ENCODE measurements at places on chromosomes 13 and 19. TPM values are rescaled to one million over a fixed set of nuclear protein-coding genes. Genes with fewer than 3 reads are reported as not detected.

DNA sequence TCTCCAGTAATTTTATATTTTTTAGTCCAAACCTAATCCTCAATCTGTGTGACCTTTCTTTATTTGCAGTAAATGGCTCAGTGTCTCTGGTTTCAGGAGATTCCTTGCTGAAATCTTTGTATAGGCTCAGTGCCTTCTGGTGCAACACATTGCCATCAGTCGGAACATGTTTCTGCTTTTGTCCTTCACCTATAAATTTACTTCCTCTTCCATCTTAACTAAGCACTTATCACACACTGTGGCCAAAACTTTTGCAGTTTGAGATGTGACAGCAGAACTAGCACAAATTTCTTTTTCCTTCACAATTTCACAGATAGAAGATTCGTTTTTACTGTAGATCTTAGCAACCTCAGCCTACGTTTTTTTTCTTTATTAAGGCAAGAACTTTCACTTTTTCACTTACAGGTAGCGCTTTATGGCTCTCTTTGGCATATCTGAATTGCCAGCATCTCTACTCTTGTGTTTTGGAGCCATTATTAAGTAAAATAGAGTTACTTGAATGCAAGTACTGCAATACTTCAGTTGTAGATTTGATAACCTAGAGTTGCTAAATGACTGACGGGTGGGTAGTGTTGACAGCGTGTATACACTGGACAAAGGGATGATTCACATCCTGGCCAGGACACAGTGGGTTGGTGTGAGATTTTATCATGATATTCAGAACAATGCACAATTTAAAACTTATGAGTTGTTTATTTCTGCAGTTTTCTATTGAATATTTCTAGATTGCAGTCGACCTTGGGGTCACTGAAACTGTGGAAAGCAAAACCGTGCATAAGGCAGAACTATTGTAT, 44.3 kb downstream of the NDFIP2 start:
- DNase-seq: no peak

CCNA1 gene
- total RNA-seq: not detected

CYP4F2 gene
- not detected for total RNA-seq

GRCh38 chr19:44807162-44807561, 1.7 kb upstream of the BCAM start:
- DNase-seq: no peak

Measured in IMR-90 (cell line).